Motor neuron (in vitro differentiated cells): ENCODE measurements at places on chromosomes 6 and 20. TPM values are rescaled to one million over a fixed set of nuclear protein-coding genes. Genes with fewer than 3 reads are reported as not detected.
A peak's percentile ranks its signal among the peaks of the same experiment; 100 is the strongest.

DNA sequence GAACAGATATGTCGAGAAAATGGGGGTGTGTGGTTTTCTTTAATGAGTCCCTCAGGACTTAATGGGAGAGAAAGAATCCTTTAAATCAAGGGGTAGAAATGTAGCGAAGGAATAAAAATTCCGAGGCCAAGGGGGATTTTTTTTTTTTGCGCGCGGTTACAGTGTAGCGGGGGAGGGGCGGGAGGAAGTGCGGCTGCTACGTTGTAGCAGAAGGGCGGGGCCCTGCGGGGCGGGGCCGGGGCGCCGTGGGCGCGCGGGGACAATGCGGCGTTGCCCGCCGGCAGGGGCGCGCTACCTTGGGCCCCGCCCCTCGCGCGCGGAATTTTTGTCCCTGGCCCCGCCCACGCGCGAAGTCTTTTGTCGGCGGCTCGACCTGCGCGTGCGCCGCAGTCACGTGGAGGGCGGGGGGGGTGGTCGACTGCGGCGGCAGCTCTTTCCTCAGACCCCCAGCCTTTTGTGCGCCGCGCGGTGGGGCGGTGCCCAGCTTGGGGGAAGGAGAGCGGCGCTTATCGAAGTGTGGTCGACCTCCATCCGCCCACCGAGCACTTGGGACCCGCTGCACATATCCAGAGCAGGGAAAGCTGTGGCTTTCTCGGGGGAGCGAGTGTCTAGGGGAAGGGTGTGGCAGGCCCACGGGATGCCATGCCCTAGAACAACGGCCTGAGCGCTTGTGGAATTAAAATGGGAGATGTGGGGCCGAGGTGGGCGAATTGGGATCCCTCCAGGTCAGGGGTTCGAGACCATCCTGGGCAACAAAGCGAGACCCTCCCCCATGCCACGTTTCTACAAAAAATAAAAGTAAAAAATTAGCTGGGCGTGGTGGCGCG is 1.3 kb downstream of the TUBB start:
- peak; percentile 3 for ATAC-seq

GRCh38 chr20:37408302-37409193 is 62.6 kb downstream of the SRC start:
- ATAC-seq, result peak; percentile 14

DNA sequence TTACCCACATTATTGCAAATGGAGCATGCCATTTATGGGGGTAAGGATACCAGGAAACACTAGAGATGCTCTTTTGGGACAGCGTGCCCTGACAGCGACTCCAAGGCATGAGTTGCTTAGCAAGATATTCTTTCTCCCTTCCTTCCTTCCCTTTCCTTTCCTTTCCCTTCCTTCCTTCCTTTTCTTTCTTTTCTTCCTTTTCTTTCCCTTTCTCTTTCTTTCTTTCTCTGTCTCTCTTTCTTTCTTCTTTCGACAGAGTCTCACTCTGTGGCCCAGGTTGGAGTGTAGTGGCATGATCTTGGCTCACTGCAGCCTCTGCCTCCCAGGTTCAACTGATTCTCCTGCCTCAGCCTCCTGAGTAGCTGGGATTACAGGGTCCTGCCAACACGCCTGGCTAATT is 3.3 kb downstream of the MUCL3 start:
- ATAC-seq, result no peak

- ATAC-seq, result no peak
These were observed 19.4 kb downstream of the MAP3K5 start for GRCh38 chr6:136772685-136773472.

- ATAC-seq, result no peak
These were observed 6.5 kb upstream of the C6orf136 start for GRCh38 chr6:30640481-30640880.

NCOA7 gene
- 17.8 and 18.8 TPM in 2 replicates for total RNA-seq

- ATAC-seq, result no peak
These were observed 365.9 kb downstream of the MMUT start for GRCh38 chr6:49097116-49097515.

GRCh38 chr6:29025927-29026585 is 18.9 kb downstream of the OR2W1 start:
- ATAC-seq, result no peak

DNA sequence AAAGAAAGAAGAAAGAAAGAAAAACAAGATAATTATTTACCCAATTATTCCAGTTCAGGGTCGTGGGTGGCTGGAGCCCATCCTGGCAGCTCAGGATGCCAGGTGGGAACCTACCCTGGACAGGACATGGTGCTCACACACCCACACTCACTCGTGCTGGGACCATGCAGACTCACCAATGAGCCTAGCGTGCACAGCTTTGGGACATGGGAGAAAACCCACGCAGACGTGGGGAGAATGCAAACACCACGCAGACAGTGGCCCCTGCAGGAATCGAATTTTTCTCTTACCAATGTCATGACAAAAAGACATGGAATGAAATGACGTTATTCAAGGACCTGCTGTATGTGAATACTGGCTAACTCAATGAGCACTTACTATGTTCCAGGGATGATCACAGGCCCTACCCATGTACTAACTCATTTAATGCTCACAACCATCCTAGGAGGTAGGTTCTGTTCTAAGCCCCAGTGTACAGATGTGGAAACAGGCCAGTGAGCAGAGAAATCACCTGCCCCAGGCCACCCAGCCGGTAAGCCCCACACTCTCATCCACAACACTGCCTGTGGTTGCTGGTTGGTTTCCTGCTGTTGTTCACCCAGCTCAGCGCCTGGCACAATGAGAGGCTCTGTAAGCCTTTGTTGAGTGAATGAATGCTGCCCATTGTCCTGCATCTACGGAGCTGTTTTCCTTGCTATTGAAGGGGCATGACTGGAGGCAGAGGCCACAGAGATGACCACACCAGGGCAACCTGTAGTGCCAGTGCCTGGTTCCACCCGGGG is 6.8 kb upstream of the PI16 start:
- ATAC-seq, result no peak

GRCh38 chr6:109939654-109940053 is 38.5 kb upstream of the GPR6 start:
- ATAC-seq, result no peak

DNA sequence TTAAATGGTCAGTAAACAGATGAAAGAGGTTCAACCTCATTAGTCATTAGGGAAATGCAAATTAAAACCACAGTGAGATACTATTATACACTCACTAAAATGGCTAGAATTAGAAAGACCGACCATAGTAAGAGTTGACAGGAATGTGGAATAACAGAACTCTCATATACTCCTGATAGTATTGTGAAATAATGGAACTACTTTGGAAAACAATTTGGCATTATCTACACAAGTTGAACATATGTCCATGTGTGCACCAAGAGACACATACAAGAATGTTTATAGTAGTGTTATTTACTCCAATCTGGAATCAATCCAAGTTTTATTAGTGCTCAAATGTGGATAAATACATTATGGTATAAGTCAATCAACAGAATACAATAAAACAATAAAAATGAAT is 59.6 kb downstream of the AK9 start:
- ATAC-seq, result no peak

DNA sequence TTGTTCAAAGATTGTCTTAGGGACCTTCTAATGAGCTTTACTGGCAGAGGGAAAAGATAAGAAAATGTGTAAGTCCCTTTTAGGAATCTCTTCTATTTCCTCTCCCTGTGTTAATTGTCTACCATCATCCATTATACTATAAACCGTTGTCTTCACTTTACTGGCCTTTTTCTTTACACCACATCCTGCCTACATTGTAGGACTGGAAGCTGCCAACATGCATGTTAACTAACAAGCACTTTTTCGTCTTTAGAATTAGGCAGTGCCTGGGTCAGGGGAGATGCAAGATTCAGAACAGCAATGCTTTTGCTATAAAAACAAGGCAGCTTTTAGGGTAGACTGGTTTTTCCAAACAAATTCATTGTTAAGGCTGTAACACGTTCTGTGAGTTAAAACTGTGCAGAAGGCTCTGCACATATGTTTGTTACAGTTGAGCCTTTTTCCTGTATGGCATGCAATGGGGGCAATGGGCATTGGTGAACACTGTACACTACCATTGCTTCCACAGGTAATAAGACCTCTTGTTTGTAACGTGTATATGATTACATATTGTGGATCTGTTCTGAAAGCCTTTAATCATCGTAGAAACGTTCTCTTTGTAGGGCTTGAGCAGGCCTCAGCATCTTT is 10.9 kb upstream of the PKIG start:
- no peak for ATAC-seq

GRCh38 chr6:39424831-39425230 is 102.3 kb upstream of the KCNK16 start:
- ATAC-seq, result no peak

GRCh38 chr20:61701401-61701800 is 364.3 kb downstream of the TAF4 start:
- no peak for ATAC-seq

DNA sequence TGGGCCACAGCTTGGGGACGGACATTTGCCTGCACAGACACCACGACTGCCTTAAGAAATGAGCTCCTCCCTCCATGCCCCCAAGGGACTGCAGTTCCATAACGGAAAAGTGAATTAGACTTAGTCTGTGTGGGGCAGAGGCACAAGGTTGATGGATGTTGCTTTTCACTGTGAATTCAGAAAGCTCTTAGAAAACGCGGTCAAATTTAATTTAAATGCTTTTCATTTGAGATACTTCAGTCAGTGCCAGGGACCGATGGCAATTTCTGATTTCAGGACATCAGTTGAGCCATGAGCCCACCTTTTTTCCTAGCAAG is 356.4 kb downstream of the KIF16B start:
- no peak for ATAC-seq

DNA sequence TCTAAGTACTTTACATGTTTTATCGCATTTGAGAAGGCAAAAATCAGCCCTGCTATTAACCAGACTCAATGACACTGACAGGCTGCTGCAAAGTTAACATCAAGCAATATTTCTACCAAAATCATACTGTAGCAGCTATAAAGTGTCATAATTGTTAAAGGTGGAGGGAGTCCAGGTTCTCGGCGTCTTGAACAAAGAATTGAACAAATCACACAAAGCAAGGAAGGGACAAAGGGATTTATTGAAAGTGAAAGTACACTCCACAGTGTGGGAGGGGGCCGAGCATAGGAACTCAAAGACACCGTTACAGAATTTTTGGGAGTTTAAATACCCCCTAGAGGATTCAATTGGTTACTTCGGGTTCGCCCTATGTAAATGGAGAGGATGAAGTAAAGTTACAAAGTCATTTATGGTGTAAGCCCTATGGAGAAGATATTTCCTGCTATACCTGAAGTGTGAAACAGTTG is 12.9 kb upstream of the ZNF391 start:
- ATAC-seq, result no peak

- ATAC-seq, result peak; percentile 89
These were observed 3.3 kb upstream of the RAET1G start for GRCh38 chr6:149925974-149926777.
